Endothelial cell of umbilical vein (primary cell): ENCODE measurements at places on chromosomes 12 and 14. TPM values are rescaled to one million over a fixed set of nuclear protein-coding genes. Genes with fewer than 3 reads are reported as not detected.

ADGRD1 gene
- not detected in 2 replicates for total RNA-seq

- DNase-seq, result no peak
Observed at GRCh38 chr12:113647048-113647447, 175.4 kb upstream of the LHX5 start.

GRCh38 chr12:112950701-112951100 lies 12.4 kb downstream of the OAS3 start:
- no peak for DNase-seq

DNA sequence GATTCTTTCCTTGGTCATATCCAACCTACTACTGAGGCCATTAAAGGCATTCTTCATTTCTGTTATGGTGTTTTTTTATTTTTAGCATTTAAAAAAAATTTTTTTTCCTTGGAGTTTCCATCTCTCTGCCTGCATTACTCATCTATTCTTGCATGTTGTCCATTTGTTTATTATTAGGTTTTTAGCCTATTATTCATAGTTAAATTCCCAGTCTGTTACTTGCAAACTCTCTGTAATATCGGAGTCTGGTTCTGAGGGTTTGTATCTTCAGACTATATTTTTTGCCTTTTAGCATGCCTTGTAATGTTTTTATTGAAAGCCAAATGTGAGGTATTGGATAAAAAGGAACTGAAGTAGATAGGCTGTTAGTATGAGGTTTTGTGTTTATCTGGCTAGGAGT lies 284.3 kb downstream of the FUT8 start:
- DNase-seq, result no peak

- DNase-seq, result peak; percentile 91
Observed at GRCh38 chr14:84442521-84442920, 1087.4 kb upstream of the FLRT2 start.

GRCh38 chr12:45613296-45613695 lies 116.2 kb upstream of the ARID2 start:
- DNase-seq, result no peak

DNA sequence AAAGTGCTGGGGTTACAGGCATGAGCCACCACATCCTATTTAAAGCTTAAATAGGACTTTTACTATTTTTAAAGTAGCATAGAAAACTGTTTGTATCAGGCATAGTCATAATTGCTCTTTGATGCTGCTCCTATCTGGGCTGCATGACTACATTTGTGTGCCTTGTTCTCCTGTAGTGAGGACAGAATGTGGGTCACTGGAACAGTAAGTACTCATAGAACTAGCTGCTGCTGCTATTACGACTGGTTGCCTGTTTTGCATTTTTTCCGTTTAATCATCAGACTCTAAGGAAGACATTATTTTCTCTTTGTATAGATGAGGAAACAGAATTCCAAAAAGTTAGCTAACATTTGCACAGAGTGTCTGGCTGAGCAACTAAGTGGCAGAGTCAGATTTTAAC lies 42.8 kb downstream of the ZC3H14 start:
- DNase-seq, result no peak
